Keratinocyte (primary cell): ENCODE measurements at places on chromosomes 3 and 15.

DNA sequence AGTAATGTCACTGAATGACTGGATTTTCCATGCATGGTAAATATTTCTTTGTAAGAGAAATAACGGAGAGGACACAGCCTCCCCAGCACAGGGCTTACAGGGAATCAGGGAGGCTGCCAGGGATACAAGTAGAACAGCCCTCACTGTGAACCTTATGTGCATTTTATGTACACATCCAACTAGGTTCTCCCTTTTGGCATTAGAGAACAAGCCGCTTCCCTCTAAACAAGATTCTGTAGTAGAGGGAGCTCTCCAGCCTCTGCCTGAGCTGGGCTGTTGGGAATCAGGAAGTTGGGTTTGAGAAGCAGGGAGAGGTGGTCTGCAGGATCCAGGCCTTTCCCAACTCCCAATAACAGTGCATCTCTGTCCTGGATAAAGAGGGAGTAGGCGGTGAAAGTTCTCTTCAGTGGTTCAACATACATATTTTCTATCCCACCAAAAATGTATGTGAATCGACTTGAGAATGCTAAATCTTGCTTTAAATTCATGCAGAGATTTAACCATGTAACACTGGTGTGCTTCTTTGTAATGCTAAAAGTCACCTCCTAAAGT, 83.7 kb downstream of the ARNT2 start:
- no peak for DNase-seq

- DNase-seq: no peak
These were observed 59.1 kb downstream of the IQSEC1 start for GRCh38 chr3:13013994-13014754.

DNA sequence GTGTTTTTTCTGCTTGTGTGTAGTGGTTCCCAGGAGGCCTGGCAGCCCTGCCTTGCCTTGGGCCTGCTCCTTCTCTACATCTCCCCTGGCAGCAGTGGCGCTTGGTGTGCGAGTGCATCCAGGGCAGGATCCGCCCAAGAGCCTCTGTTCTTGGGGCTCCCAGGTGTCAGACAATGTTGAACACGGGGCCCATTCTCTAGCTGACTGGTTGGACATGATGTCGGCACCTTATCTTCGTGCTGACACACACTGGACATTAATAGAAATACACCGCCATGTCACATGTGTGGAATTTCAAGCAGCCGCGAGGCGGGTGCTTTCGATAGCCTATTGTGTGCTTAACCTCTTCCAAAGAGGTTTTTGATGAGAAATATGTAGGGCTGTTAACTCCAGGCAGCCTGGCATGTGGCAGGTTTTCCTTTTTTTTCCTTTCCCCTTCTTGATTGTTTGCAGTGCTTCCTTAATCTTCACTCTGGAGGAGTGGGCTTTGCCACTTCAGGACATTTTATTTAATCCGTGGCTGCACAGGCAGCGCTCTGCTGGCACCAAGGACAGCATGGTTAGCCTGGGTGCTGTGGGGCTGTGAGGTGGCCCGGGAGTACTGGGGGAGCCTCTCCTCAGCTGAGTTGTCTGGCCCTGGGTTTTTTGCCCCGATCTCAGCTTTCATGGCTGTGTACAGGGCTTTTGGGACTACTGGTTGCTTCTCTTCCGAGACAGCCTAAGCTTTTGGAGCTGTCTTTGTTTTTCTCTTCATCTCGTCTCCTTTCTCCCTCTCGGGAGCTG, 42.5 kb downstream of the CHCHD6 start:
- no peak for DNase-seq

DNA sequence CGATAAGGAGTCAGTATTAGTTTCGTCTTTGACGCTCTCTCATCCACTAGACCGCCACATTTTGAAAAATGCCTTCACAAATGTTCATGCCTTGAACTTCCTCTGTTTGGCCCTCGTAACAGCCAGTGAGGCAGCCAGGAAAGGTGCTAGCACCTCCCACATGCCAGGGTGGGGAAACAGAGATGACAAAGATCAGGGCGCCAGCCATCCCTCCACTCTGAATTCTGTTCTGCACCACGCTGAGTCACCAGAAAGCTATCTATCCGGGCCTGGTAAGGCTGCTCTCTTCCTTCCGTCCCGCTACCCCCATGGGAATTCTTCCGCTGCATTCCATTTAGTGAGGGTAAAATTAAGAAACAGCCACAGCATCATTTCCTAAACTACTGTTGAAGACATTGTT, 31.3 kb upstream of the BCL2L10 start:
- DNase-seq: no peak

DNA sequence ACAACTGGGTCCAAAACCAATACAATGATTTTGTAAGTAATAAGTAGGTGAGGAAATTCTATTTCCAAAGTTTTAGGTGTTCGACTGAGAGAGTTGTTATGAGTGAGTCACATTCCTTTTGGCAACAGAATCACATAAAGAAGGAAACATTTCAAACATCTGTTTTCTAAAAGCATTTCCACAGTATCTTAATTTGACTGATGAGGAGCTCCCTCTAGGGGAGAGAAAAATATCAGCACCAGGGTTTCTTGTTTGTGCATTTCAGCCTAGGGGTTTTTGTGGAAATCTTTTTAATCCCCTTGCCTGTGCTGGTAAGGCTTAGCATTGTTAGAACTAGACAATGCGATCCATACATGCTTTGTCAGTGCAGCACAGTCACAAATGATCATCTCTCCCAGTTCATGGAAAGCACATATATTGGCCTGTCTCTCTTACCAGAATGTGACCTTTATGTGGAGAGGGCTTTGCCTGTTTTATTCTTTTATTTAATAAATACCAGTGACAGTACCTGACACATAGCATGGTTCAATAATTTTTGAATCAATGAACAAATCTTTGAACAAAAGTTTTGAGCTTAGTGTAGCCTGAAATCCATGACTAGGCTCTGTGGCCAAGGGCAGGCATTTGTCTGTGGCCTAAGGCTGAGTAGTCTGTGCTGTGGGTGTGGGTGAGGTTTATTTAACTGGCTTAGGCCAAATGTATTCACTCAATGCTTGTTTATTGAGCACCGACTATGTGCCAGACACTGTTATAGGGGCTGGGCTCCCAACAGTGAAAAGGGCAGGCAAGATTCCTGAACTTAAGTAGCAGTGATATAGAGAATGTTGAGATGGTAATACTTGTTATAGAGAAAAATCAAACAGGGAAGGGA, 21.1 kb upstream of the IQCF6 start:
- peak; percentile 38 for DNase-seq

DNA sequence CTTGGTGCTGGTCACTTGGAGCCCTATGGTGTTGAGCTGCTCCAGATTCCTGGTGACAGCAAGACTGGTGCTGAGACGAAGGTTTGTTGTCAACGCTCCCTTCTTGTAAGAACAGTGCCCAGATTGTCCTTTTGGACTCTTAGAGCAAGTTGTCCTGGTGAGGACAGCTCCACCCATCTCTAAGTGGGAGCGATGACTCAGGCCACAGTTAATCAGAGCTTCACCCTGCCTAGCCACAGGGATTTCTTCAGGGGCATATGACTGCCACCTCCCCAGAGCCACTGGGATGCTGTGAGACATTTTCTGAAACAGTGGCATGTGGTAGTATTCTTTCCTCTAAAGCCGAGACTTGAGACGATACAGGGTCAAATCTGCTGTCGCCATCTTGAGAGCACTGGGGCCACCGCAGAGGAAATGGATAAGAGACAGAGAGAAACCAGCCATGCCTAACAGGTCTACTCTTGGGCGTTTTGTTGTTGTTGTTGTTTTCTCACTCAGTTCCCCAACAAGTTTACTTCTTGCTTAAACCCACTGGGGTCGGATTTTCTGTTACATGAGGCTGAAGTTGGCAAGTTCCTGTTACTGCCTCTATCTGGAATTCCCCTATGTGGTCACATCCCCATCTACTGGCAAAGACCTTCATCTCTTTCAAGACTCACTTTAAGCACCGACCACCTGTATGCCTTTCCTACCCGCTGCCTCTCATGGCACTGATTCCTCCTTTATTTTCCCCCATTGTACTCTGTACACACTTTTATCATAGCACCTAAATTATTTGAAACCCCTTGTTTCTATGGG, 16.0 kb upstream of the PCOLCE2 start:
- DNase-seq: no peak

DNA sequence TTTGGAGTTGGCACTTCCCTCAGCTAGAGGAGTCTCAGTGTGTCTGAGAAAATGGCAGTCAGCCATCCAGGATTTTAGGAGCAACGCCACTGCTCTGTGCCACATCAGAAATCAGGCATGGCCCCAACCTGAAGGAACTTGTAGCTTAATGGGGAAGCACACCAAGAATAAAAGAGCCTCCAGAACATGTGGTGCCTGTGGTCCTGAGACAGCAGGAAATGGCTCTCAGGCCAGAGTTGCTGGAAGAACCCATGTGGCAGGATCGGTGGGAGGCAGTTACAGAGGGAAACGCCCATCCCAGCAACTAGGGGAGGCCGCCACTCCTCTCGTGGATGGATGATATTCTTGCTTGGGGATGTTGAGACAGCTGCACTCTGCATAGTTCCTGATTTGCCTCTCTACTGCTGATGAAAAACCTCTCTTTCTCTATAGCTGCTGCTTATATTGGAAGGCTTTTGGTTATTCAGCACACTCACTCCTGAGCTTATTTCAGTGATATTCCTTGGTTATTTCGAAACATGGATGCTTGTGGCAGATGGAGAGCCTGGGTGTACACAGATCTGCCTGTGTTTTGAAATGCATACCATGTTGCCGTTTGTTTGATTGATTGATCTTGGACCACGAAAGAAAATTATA, 52.4 kb downstream of the KLHL25 start:
- DNase-seq: no peak

DNA sequence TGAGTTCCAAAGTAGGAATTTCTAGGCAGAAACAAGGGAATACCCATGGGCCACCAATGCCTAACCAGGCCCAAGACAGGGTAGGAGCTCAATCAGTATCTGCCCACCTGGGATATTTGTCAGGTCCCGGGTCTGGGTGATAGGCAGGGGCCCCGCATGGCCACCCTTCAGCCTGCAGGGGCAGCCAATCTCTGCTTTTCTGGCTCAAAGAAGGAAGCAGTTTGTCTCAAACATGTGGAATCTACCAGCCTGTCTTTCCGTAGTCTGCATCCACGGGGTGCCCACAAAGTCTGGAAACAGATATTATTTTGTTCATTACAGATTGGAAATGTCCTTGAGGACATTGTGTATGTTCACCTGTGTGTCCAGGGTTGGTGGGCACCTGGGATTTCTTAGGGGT, 56.2 kb downstream of the CEMIP start:
- DNase-seq: no peak

DNA sequence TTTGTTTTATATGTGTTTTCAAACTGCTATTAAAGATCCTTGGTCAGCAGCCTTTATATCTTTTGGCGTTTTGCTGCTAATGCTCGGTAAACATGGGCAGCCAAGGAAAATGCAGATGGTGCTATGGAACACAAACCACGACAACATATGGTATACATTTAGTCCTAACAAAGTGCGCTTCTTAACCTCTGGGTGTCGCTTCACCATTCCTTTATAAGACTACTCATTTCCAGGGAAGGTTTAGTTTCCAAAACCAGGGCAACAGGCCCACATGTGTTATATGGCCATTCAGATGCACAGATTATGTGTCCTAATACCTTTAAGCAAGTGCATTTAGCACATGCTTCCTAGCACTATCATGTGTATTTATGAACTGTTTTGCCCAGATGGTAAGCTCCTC, 14.7 kb downstream of the SHOX2 start:
- no peak for DNase-seq

DNA sequence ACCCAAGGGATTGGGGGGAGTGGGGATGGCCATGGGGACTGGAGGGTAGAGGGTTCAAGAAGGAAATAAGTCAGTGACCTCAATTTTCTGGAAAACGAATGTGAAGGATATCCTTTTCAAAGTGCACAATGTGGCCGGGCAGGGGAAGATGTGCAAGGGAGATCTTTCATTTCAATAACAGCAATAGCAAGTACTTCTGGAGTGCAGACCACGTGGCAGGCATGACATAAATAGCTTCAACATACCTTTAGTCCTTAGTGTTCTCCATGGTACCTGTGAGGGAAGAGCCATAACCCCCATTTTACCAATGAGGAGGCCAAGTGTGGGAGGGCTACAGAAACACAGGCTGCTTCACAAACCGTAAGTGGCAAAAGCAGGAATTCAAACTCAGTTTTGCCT, 138.7 kb downstream of the FOXP1 start:
- DNase-seq: no peak

GRCh38 chr3:147301781-147302180, 104.6 kb downstream of the ZIC4 start:
- no peak for DNase-seq

DNA sequence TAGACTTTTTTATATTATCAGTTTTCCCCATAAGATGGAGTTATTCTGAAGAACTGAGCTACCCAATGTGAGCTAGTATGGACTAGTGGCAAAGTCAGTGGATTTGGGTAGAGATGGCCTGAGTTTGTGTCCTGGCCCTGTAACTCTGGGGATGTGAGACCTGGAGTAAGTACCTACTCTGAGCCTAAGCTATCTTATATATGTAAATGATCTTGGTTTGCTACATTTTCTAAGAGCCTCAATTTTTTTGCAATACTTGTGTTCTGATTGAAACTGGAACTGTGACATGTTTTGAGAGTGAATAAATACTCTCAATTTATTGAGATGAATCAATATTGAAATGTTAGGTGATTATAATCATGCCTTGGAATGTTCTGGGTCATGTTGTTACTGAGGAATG, 73.6 kb downstream of the ZNF621 start:
- DNase-seq: no peak

GRCh38 chr3:39136533-39137434, 16.6 kb downstream of the CSRNP1 start:
- no peak for DNase-seq

DNA sequence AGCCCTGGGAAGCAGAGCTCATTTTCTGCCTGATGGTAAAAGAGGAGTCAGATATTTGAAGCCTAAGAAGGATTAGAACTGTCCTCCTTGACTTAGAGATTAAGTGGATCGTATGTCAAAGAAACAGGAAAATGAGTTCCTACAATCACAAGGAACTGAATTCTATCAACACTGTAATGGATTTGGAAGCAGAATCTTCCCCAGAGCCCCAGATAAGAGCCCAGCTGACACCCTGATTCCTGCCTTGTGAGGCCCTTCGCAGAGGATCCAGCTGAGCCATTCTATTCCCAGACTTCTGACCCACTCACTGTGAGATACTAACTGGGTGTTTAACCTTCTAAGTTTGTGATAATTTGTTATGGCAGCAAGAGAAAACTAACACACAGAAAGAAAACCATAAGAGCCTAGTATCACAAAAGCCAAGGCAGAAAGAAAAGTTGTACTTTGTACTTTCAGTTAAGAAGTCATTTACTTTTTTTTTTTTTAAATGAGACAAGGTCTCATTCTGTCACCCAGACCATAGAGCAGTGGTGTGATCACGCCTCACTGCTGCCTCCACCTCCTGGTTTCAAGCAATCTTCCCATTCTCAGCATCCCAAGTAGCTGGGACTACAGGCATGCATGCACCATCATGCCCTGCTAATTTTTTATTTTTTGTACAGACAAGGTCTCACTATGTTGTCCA, 61.1 kb upstream of the ZBTB20 start:
- DNase-seq: no peak

- no peak for DNase-seq
These were observed 136.1 kb upstream of the MME start for GRCh38 chr3:154943981-154944380.

- no peak for DNase-seq
These were observed 86.9 kb downstream of the SEMA5B start for GRCh38 chr3:122940628-122941086.

GRCh38 chr3:151155409-151156128, 47.4 kb downstream of the GPR171 start:
- DNase-seq: no peak

- no peak for DNase-seq
These were observed 1252.1 kb upstream of the CADM2 start for GRCh38 chr3:83706669-83707068.
